ENCODE measurements at places on chromosomes 6 and 20. TPM values are rescaled to one million over a fixed set of nuclear protein-coding genes. Genes with fewer than 3 reads are reported as not detected.

- DNase-seq: no peak
Observed at GRCh38 chr6:105893741-105894140, 192.4 kb upstream of the PRDM1 start.

GRCh38 chr6:146315381-146316174, 228.1 kb upstream of the RAB32 start:
- DNase-seq: no peak

DNA sequence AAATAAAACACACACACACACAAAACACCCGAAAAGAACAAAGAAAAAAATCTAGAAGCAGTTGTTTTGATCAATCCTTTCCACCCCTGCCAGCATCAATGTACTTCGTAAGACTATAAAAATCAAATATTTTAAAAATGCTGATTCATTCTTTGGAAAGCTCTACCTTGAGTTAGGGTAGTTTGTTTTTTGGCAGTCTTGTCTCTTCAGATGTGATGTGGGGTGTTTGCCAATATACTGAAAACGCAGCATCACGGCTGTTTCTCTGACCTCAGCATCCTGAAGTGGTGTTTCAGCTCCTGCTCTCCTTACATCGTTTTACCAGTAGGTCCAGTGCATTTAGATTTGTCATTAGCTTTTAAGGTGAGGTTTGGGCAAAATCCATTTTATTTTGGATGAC, 526.0 kb downstream of the UTRN start:
- no peak for DNase-seq

Gene MCM9
- 47.2 TPM for total RNA-seq

Gene ADGB
- total RNA-seq: 0.40 TPM

Gene TRIM15
- not detected for total RNA-seq

GRCh38 chr6:88952065-88952704, 11.2 kb downstream of the RNGTT start:
- no peak for DNase-seq

Gene DYNLT2
- 0.50 TPM for total RNA-seq

DNA sequence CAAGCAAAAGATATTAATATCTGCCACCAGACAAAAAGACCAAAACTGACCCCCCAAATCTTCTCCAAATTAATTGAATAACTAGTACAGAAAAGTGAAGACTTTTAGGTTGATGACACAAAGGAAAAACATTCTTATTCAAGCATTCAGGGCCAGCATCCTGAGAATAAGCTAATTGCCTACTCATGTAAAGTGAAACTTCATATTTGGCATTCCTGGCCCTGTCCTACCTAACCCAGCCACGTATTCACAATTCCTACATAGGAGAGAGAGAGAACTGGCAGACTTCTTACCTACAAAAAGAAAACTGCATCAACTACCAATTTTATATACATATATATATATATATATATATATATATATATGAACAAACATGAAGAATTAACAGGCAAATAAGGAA, 4.9 kb upstream of the ASCC3 start:
- no peak for DNase-seq

GRCh38 chr20:35040646-35041045, 52.0 kb downstream of the TRPC4AP start:
- no peak for DNase-seq

GRCh38 chr20:41654292-41654691, 36.1 kb upstream of the CHD6 start:
- DNase-seq: no peak

- DNase-seq: no peak
Observed at GRCh38 chr6:138343112-138343511, 34.6 kb upstream of the SMIM28 start.

DNA sequence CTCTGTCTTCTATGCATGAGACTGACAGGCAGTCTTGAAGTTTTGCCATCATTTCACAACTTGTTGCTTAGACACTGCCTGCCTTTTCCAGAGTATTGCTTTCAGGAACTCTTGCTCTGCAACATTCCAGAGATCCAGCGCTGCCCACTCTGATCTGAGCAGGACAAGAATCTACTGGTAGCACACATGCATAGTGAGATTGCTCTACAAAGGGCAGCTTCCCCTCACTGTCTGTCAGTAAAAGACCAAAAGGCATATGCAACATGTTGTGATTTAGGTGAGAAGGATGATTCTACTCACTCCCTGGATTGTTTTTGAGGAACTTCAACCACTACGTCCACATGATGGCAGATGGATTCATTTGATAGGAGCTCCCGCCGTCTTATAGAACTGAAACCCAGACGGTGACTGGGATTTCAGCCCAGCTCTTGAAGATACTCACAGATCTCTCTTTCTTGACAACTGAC, 259.1 kb downstream of the ARID1B start:
- peak; percentile 62 for DNase-seq

GRCh38 chr6:26401987-26402658, at the start of gene BTN3A1:
BTN3A1 (plus strand) TSS chr6:26402275; CDS start chr6:26405564, 3,289 bp downstream.
- peak; percentile 67 for DNase-seq

- DNase-seq: no peak
Observed at GRCh38 chr20:50455656-50456451, 54.3 kb upstream of the PTPN1 start.

DNA sequence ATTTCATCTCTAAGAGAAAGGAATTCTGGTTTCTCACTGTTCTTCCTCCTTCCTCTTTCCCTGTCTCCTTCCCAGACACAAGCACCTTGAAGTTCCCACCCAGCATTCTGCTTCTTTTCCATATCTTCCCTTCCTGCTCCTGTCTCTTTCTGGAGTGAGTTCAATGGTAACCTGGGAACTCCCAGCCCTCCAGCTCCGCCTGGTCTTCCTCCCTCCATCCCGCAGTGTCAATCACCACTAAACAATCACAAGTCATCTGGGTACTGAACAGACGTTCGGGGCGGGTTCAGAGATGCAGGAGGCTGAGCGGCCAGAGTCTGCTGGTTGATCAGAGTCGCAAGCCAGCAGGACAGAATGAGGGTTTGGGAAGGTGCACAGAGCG, 7.7 kb downstream of the TTBK1 start:
- no peak for DNase-seq

DNA sequence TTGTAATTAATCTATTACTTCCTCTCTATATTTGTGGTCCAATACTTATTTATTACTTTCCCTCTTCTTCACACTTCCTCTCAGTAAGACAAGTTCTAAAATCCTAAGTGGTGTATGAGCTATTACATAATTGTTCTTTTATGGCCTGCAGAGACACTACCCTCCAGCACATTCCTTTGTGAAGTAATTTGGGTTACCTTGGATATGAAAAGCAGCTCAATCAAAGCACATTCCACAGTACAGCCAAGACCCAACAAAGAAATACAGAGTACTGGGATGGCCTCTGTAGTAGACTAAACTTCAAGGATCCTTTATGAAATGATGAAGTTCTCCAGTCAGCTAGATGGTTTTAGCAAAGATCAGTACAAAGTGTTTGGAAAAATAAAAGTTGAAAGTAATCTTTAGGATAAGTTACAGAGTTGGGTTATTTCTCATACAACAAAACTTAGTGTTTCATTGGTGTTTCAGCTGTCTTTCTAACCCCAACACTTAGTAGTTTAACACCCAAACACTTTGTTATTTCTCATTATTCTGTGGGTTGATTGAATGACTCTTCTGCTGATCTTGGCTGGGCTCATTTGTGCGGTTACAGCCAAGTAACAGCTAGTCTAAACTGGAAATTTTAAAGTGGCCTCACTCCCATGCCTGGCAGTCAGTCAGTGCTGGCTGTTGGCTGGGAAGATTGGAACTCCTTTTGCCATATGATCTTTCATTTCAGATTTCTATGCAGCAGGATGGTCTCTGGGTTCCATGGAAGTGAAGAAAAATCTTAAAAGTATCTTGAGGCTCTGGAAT, 161.5 kb upstream of the POU3F2 start:
- DNase-seq: no peak

GRCh38 chr6:162238675-162239074, 488.9 kb downstream of the PRKN start:
- DNase-seq: no peak

DNA sequence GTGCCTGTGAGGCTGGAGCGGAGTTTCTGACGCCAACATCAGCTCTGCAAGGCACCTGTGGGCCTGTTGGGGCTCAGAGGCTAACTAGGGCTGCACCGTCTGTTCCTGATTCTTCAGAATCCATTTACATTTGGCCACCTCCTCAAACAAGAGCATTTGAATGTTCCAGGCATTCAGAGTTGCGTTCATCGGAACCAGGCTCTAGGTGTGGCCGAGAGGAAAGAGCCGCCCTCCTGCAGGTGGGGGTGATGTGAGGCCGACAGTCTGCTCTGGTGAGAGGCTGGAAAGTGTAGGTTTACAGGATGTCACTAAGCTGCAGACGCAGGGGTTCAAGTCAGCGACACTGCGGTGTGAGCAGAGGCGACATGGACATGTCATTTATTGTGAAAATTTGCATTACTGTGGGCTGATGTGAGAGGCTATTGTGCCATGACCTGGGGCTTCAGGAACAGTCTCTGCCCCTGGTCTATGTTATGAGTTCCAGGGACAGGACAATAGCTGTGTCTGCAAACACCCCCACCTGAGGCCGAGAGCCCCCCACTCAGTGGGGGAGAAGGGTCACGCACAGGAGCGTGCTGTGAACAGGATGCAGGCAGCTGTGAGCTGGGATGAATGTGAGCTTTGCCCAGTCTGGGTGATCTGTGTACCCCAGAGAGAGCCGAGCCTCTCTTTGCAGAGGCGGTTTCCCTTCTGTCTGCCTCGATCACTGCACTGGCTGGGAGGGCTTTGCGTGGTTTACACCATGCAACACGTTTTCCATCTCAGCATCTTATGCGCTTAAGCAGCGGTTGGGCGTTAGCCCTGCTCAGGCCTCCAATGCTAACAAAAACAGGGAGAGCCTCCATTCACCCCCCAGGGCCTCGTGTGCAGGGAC, 21.1 kb downstream of the SLCO4A1 start:
- no peak for DNase-seq

Gene SNAI1
- total RNA-seq: 9.8 TPM

- DNase-seq: no peak
Observed at GRCh38 chr20:41978246-41978790, 360.1 kb upstream of the CHD6 start.

GRCh38 chr6:34020278-34020677, 125.6 kb downstream of the GRM4 start:
- DNase-seq: no peak

Gene FAM162B
- total RNA-seq: 16.0 TPM

Gene ZNF217
- 30.0 TPM for total RNA-seq

- peak; percentile 85 for DNase-seq
Observed at GRCh38 chr6:3356056-3356823, 97.5 kb downstream of the PSMG4 start.

Data from thyroid gland (tissue), 4 donors.